ENCODE measurements at places on chromosomes 11 and 22.

GRCh38 chr11:114087025-114087424 lies 27.5 kb downstream of the ZBTB16 start:
- no peak for DNase-seq

DNA sequence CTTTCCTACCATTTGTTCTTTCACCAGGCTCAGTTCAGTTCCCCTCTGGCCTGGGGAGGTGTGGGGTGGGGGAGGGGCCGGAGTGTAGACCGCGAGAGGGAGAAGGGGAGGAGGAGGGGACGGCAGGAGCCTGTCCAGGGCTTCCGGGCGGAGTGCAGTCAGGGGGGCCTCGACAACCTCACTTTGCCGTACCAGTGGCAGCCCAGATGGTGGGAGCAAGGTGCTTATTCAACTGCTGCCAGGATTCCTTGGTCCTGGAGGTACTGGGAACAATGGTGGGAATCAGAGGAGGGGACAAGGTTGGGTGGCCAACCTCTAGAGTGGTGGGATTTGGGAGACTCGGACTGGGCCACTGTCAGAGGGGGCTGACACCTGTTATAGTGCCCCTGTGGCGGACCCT lies 1.2 kb downstream of the BACE1 start:
- no peak for DNase-seq

DNA sequence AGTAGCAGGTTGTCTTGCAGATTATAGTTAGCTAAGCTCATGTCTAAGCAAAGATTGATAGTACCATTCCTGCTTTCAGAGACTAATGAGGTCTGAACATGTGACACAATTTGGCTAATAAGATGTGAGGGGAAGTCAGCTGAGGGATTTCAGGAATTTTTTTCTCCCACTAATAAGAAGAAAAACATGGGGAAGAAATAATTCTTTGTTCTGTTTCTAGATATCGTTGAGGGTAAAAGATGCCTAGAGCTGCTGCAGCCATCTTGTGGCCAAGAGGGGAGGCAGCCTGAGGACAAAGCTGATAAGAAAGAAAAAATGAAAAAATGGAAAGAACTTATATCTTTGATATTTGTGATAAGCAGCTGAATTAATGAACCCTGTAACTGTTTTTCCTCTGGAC lies 1334.4 kb downstream of the LRRC4C start:
- DNase-seq = no peak

GRCh38 chr22:33456511-33456910 lies 398.3 kb upstream of the SYN3 start:
- no peak for DNase-seq

GRCh38 chr11:64870176-64870892 lies 8.1 kb downstream of the EHD1 start:
- DNase-seq = no peak

DNA sequence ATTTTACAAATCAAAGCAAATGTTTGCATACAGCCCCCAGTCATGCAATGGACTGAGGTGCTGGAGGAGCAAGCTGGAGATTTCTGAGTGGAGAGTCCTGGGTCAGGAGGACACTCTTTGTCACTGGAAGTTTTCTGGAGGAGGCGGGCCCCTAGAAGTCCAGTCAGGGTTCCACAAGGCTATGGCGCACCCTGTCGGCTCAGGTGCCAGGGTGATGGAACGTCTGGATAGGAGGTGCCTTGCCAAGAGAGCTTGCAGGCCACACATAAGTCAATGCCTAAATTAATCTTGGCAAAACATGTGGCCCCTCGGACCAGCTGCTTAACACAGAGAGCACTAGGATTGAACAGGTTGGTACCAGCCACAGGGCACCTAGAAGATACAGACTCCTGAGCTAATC lies 174.7 kb upstream of the CADM1 start:
- DNase-seq = no peak

- no peak for DNase-seq
Measured at GRCh38 chr22:21003782-21004181, 1.9 kb upstream of the THAP7 start.

GRCh38 chr11:64817476-64817875 lies 7.1 kb upstream of the MEN1 start:
- DNase-seq = no peak

DNA sequence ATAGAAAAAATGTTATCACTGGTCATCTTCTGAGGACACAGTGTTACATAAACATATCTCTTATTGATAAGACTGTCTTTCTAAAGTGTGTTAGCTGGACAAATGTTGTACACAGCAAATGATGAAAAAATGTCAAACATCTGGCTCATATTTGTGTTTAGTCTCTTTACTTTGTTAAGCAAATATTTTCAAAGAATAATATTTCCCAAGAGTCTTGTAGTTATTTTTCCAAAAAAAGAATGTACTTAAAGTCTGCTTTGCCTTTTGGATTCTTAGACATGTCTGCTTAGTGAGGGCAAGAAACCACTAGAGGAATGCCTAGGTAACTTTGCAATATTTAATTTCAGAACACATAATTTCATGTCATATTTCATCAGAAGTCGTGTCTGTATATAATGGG lies 23.9 kb upstream of the CCDC179 start:
- DNase-seq = no peak

GRCh38 chr11:70141486-70142220 lies 61.4 kb upstream of the FADD start:
- no peak for DNase-seq

DNA sequence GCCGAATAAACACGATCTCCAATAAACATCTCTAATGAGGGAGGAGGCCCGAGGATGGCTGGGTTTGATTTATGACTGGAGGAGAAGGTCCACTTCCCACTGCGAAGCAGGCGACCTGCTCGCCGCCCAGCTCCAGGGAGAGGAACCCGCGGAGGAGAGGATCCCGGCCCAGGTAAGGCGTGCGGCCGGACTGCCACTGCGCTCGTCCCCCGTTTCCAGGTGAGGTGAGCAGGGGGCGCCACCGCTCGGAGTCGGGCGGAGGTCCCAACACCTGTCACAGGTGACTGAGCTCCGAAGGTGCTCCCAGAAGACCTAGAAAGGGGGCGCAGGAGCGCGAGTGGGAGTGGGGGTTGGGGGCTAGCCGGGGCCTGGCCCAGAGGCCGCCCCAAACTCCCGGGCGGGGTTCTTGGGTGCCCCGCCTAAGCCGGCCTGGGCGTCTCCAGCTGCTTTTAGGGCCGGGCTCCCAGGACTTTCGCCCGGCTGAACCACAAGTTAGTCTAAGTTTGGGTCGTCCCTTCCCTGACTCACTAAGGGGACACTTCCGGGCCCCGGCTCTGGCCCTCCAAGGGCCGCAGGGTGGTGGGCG lies 5.4 kb upstream of the PAX6 start:
- DNase-seq = no peak

- DNase-seq = no peak
Measured at GRCh38 chr11:115506954-115507675, 2.9 kb upstream of the CADM1 start.

- DNase-seq = no peak
Measured at GRCh38 chr11:17985517-17985916, 27.3 kb downstream of the SERGEF start.

DNA sequence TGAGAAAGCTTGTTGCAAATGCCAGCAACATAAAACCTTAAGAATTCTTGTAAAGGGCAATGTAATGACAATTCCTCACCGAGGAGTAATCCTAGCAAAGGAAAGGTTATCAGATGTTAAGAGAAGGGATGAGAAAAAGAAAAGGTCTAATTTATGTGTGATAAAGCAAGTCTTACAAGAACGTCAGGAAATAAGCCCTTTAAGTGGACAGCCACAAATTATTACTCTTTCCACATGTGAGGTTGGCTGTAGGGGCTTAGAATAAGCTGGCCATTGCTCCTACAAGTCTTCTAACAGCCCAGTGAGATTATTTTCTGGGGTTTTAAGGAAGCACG lies 9.3 kb downstream of the LAYN start:
- no peak for DNase-seq

DNA sequence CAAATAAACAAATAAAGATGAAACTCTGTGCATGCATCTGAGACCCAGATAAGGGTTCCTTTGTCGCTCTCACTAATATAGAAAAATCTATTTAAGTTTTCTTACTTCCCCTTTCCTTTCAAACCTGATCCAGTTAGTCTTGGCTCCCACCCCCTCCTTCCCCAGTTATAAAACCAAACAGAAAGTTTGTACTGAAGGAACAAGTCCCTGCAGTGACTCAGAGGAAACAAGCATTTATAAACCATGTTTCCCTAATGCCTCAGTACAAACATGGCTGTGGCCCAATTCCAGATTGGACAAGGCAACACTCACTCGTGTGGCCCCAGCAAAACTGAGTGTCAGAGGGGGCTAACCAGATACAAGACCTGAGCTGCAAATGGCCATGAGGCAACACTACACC lies 65.5 kb upstream of the ARHGAP20 start:
- no peak for DNase-seq

DNA sequence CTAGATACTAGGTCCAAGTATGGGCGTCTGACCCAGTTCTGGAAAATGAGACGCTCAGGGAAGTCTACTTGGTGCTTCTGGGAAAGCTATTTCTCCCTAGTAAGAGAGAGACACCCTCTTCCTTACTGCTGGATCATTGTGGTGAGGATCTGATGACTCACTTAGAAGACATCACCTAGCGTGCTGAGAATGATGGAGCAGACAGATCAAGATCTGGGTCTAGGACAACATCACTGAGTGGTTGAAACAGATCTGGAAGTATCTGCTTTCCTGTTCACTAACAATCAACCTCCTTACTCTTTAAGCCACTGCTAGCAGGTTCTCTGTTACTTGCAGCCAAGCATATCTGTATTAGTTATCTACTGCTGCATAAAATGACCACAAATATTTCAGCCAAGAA lies 38.3 kb upstream of the HMGXB4 start:
- no peak for DNase-seq

DNA sequence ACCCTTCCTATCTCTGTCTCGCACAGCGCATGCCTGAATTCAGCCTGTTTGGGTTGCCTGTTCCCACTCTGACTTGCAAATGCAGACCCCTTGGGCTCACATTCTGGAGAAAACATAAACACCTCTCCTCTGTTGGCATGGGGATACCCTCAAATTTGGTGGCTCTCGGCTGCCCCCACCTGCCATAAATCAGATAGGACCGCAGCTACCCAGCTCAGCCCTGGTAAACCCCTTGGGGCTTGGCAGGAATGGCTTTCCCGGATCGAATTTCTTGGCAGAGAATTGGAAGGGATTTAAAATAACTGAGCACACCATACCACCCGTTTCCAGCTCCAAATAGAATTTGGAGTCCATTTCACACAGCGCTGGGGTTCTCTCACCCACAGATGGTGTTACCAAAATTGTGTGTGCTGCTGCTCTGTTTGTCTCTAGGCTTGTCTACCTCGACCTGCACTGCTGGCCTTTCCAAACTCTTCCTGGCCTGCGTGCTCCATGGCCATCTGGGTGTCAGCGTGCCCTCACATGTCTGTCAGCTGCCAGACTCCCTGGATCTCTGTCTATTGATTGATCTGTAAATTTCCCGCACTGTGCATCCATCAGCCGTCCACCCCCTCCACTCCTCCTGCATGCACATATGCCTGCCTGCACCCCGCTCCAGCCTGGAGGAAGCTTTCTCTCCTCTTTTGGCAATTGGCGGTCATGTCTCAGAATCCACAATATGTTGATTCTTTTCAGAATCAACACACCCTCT lies 134.0 kb downstream of the NTM start:
- no peak for DNase-seq

GRCh38 chr11:41533761-41534160 lies 74.3 kb upstream of the LRRC4C start:
- no peak for DNase-seq

DNA sequence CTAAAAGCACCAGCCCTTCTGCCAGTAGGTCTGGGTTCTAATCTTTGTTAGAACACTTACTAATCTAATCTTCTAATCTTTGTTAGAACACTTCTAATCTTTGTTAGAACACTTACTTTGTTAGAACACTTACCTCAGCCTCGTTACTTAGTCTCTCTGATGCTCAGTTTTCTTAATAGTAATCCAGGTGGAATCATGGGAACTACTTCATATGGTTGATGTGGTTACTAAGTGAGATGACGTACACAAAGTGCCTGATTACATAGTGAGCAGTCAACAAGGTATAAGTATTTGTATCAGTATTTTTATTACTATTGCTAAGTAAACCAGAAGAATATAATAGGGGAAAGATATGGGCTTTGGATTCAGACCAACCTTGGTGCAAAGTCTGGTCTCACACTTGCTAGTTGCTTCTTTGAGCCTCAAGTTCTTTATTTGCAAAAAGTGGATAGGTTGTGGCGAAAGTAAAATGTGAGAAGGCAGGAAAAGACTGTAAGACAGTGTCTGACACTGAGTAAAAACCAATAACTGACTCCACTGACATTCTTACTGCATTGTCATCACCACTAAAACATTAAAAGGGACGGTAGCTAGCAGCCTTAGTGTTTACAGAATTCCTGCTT lies 83.7 kb downstream of the TRAF6 start:
- DNase-seq = no peak

DNA sequence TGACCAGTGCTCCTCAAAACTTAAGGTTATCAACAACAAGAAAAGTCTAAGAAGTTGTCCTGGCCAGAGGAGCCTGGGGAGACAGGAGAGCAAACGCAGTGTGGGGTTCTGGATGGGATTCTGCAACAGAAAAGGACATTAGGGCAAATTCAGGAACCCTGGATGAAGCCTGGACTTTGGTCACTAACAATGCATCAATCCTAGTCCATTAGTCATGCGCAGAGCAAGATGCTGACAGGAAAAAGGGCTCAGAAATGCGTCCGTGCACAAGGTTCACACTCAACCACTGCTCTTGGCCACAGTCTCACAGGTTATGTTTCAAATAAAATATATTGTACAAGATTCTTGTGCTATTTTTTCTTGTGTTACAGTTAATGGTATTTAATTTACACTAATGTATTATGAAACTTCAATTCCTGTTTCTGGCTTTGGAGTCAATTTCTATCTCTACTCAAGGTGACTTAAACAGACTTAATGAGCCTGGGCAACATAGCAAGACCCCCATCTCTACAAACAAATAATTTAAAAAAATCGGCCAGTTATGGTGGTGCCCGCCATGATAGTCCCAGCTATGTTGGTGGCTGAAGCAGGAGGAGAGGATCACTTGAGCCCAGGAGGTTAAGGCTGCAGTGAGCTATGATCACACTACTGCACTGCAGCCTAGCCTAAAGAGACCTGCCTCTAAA lies 13.6 kb downstream of the GNB1L start:
- no peak for DNase-seq

- DNase-seq = no peak
Measured at GRCh38 chr22:42299586-42300258, 29.3 kb upstream of the TCF20 start.

DNA sequence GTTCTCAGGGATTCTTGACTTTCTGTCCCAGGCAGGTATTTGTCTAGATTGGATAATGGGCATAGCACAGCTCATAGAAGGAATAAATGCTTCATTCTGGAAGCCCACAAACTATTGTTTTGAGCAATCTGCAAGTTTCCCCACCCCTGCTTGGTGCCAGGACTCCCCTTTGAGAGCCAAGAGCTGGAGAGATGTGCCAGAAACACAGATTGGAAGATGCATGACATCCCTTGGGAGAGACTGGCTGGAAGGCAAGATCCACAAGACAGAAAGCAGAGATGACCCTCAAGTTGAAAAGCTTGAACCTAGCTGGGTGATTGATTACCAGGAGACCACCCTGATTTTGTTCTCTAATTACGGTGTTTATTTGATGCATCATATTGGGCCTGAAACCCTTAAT lies 89.2 kb upstream of the E2F8 start:
- no peak for DNase-seq

- DNase-seq = no peak
Measured at GRCh38 chr11:22703591-22703990, 37.2 kb downstream of the GAS2 start.

Data from NCI-H1048 (cell line).